ENCODE measurements at places on chromosomes 6 and 20.

GRCh38 chr6:71284785-71285184 is 3.8 kb upstream of the OGFRL1 start:
- DNase-seq = no peak

DNA sequence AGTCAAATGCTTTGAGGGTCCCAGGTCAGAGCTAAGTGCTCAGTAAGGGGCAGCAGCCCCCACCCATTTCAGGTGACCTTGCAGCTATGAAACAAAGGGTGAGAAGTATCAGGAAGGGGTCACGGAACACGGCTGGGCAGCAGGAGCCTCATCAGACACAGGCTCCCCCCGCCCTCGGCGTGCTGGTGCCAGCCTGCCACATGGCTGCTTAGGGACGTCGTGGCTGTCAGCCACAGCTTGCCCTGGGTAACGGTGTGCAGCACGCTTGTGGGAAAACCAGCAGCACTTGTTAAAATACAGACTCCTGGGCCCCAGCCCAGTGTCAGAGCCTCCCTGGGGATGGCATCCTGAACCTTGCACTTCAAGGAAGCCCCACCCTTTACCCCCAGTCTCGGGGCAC is 39.3 kb downstream of the SSR1 start:
- no peak for DNase-seq

DNA sequence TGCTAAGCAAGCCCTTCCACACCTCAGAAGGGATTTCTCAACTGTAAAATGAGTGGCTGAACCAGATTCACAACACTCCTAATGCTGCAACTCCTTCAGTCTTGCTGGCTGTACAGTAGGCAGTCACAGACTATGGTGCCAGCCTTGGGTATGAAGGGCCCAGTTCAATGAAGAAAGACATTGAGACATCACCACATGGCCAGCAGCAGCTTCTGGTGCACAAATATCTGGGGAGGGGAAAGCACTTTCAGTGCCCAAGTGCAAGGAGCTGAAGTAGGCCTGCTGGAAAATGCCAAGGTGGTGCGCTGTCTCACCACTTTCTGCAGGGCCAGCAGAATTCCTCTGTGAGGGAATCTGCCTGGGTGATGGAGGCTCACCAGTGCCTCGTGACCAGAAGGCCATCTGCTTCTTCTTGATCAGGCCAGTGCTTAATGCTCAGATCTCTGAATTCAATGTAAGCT is 1.8 kb downstream of the PLA2G7 start:
- DNase-seq = no peak

DNA sequence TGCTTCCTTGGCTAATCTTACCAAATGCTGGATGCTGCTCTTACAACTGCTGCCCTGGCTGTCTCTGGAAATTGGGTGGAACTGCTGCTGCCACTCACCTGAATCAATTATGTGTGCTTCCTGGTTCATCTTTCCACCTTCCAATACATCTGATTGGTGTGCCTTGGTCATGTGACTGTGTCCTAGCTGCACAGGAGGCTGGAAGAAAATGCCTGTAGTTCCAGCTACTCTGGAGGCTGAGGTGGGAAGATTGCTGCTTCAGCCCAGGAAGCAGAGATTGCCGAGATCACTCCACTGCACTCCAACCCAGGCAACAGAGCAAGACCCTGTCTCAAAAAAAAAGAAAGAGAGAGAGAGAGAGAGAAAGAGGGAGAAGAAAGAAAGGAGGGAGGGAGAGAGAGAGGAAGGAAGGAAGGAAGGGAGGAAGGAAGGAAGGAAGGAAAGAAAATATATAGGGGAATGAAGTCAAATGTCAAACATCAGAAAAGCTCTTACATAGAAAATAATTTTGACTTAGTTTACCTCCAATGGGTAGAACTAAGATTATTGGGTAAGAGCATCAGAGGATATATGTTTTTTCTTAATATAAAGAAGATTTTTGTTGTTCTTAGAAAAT is 14.1 kb upstream of the PPARD start:
- no peak for DNase-seq

- no peak for DNase-seq
Observed at GRCh38 chr6:72672906-72673305, 51.0 kb downstream of the KCNQ5 start.

Data from T-helper 1 cell (primary cell).